Spinal cord (tissue), 10 donors: ENCODE measurements at places on chromosomes 12 and 14. TPM values are rescaled to one million over a fixed set of nuclear protein-coding genes. Genes with fewer than 3 reads are reported as not detected.

Gene SLC39A2
- total RNA-seq = 0.17 TPM

- no peak for DNase-seq
These were observed 135.9 kb downstream of the KTN1 start for GRCh38 chr14:55715889-55716288.

Gene PKP2
- total RNA-seq = 123 TPM

GRCh38 chr14:62631176-62631575 is 414.1 kb downstream of the KCNH5 start:
- DNase-seq = no peak

Gene AMN
- total RNA-seq = 0.39 TPM

- no peak for DNase-seq
These were observed 13.9 kb upstream of the KRR1 start for GRCh38 chr12:75525263-75525662.
